Stimulated activated CD4-positive, alpha-beta T cell treated with anti-CD3 and anti-CD28 coated beads, Interleukin-12 subunit alpha, Interleukin-12 subunit beta, amount 100 ng/mL, for 24 hours (primary cell): ENCODE measurements at places on chromosomes 3 and 15.

DNA sequence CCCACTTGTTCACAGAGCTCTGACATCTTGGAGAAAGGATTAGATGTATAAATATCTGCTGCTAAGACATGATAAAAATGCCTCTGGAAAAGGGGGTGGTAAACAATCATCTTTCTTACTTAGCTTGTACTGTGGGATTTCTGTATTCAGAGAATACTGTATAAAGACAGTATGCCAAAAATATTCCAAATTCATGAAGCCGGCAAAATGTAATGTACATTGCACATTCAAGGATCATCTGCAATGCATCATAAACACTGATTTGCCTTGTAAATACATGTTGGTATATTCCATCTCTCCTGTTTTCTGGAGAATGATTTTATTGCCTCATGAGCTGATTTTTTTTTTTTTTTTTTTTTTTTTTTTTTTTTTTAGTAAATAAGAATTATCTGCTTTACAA, 355.3 kb downstream of the ROBO1 start:
- no peak for DNase-seq

- DNase-seq: no peak
These were observed 39.7 kb upstream of the PYGO1 start for GRCh38 chr15:55627730-55628368.

DNA sequence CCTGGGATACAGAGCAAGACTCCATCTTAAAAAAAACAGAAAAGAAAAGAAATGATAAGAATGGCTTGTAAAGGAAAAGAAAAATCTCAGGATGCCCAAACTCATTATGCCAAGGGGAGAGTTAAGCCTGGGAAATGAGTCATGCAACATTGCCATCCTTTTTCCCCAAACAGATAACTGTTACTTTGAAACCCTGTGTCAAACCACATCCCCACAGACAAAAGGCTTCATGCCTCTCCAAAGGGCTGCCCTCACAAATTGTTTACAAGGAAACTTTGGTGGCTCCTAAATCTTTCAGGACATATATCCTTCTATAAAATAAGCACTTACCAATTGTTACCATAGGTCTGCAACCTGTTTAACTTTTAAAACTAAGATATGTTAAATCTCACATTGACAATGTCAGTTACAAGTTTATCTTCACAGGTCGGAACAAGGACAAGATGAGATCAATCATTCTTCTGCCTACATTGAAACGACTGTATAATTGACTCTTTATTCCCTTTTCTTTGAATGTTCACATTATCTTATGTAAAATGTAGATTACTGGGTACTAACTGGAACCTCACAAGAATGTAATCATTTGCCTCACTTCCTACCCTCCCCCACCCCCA, 18.6 kb upstream of the SENP7 start:
- DNase-seq: no peak

DNA sequence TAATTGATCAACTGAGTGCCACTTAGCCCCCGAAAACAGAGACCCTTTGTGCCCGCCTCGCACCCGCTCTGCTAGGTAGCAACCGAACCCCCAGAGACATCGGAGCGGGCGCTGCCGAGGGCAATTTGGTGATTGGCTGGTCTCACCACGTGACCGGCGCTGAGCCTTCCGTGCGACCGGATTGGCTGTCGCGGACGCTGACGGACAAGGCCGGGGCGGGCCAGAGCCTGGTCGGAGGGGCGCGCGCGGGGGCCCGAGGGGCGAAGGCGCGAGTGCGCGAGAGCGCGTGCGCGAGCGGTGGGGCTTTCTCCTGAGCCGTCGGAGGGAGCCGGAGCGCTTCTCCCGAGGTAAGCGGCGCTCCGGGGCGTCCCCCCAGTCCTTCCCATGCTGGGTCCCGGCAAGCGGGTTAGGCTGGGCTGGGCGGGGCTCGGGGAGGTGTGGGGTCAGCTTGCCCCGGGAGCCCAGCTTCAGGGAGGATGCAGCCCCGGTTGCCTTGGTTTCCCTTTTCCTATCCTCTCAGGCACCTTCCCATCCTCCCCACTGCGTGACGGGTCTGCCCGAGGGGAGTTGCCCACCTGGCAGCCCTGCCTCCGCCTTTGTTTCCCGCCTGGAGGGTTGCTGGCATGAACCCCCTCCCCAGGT, at the start of gene TMEM108:
TMEM108 (plus strand) TSS at position 303 of the 642 bp plus-strand sequence.
- no peak for DNase-seq

DNA sequence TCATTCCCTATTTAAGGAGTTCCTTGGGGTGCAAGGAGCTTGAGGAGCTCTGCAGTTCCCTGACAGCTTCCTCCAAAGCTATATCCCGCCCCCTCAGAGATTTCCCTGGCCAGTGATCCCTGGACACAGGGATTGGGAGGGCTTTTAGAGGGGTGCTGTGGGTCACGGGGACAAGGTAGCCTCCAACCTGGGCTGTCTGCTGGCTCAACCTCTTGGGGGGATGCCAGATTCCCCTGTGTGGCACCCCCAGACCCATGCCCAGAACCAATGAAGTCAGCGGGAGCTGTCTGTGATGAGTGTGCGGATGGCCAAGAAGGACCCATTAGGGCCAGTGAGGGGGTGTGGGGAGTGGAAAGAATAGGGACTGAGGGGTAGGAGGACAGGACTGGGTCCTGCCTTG, 21.0 kb upstream of the ATP2B2 start:
- no peak for DNase-seq

- no peak for DNase-seq
These were observed 394.8 kb downstream of the TUSC7 start for GRCh38 chr3:117104381-117104780.

GRCh38 chr15:36177590-36178302, 401.7 kb upstream of the CDIN1 start:
- DNase-seq: no peak

- no peak for DNase-seq
These were observed 256.7 kb downstream of the ZPLD1 start for GRCh38 chr3:102691507-102691906.

GRCh38 chr15:57026016-57026592, 107.7 kb downstream of the TCF12 start:
- DNase-seq: no peak
